ENCODE measurements at places on chromosomes 11 and 22.

DNA sequence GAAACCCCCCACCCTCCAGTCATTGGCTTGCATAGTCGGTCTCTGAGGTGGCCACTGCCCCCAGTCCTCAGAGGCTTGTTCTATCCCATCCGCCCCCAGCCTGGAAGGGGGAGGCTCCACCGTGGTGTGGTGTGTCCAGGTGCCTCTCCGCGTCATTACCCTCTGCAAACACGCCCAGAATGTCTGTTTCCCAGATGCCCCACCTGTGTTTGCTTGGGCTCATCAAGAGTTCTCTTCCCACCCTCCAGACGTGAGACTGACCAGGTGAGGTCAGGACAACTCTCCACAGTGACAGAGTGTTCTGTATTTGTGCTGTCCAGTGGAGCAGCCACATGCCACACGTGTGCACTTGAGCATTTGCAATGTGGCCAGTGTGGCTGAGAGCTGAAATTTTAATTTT is 24.9 kb downstream of the LRRC10B start:
- no peaks in the 10 kb centered on the region for H3K4me1 ChIP-seq
- H3K4me3 ChIP-seq, result no peak overlapping the region
- no peaks in the 10 kb centered on the region for H3K36me3 ChIP-seq
- peaks cover 8% of the 10 kb centered on the region for H3K27me3 ChIP-seq

GRCh38 chr11:33500861-33501479 is 199.7 kb downstream of the C11orf91 start:
- no peaks in the 10 kb centered on the region for H3K4me1 ChIP-seq
- H3K36me3 ChIP-seq, result peaks cover 5% of the 10 kb centered on the region
- no peak for DNase-seq
- no peak overlapping the region for H3K27ac ChIP-seq
- H3K27me3 ChIP-seq, result peaks cover 53% of the 10 kb centered on the region
- no peak overlapping the region for H3K4me3 ChIP-seq

- no peak overlapping the region for H3K4me3 ChIP-seq
- H3K27ac ChIP-seq, result no peak overlapping the region
- H3K36me3 ChIP-seq, result no peaks in the 10 kb centered on the region
- DNase-seq, result no peak
Measured at GRCh38 chr22:21022955-21023614, 8.1 kb downstream of the P2RX6 start.

- no peak overlapping the region for H3K4me3 ChIP-seq
- no peaks in the 10 kb centered on the region for H3K4me1 ChIP-seq
- DNase-seq, result no peak
- no peaks in the 10 kb centered on the region for H3K36me3 ChIP-seq
Measured at GRCh38 chr11:30171661-30172060, 59.2 kb upstream of the FSHB start.

DNA sequence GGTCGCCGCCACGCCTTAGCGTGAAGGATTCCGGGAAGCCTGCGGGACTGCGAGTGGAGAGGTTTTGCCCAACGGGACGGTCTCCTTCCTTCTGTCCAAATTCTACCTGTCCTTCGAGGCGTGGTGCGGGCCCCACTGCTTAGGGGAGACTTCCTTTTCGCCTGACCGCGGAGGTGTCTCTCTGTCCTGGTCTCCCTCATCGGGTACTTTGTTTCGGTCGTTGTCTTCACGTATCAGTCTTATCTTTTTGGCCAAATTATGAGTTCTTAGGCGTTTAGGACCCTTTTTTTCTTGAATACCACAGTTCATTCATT is 388 bp downstream of the HINFP start:
- peak overlapping the region; percentile 90 for H3K27ac ChIP-seq
- peaks cover 20% of the 10 kb centered on the region for H3K4me1 ChIP-seq
- H3K36me3 ChIP-seq, result no peaks in the 10 kb centered on the region

DNA sequence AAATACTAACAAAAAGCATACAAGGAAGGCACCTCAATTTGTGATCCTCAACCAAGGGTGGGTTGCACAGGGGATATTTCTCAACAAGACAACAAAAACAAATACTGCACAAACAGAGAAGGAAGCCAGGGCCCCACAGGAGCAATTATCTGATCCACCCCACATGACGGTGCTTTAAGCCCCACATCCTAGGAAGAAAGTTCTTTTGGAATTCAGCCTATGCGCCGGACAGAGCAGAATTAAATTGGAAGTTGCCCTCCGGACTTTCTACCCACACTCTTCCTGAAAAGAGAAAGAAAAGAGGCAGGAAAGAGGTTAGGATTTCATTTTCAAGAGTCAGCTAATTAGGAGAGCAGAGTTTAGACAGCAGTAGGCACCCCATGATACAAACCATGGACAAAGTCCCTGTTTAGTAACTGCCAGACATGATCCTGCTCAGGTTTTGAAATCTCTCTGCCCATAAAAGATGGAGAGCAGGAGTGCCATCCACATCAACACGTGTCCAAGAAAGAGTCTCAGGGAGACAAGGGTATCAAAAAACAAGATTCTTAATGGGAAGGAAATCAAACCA is 40.6 kb downstream of the OSBP start:
- DNase-seq, result no peak
- no peaks in the 10 kb centered on the region for H3K27me3 ChIP-seq
- no peak overlapping the region for H3K4me3 ChIP-seq
- H3K27ac ChIP-seq, result no peak overlapping the region

DNA sequence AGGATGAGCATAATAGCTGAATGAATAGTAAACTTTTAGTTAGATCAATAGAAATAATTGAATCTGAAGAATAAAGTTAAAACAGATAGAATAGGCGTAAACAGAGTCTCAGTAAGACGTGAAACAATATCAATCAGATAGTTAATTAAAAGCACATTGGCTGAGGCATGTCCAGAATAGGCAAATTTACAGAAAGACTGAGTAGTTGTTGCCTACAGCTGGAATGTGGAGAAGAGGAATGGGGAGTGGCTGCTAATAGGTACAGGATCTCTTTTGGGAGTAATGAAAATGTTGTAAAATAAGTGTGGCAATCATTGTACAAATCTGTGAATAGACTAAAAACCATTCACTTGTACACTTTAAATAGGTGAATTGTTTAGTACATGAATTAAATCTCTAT is 36.3 kb upstream of the ME3 start:
- no peak overlapping the region for H3K27ac ChIP-seq
- no peak overlapping the region for H3K4me3 ChIP-seq
- peaks cover 6% of the 10 kb centered on the region for H3K36me3 ChIP-seq
- H3K27me3 ChIP-seq, result peaks cover 46% of the 10 kb centered on the region
- no peak for DNase-seq
- no peaks in the 10 kb centered on the region for H3K4me1 ChIP-seq

- H3K4me1 ChIP-seq, result peaks cover 11% of the 10 kb centered on the region
- H3K27me3 ChIP-seq, result no peaks in the 10 kb centered on the region
- H3K27ac ChIP-seq, result no peak overlapping the region
Measured at GRCh38 chr11:104095791-104096190, 59.4 kb downstream of the DDI1 start.

DNA sequence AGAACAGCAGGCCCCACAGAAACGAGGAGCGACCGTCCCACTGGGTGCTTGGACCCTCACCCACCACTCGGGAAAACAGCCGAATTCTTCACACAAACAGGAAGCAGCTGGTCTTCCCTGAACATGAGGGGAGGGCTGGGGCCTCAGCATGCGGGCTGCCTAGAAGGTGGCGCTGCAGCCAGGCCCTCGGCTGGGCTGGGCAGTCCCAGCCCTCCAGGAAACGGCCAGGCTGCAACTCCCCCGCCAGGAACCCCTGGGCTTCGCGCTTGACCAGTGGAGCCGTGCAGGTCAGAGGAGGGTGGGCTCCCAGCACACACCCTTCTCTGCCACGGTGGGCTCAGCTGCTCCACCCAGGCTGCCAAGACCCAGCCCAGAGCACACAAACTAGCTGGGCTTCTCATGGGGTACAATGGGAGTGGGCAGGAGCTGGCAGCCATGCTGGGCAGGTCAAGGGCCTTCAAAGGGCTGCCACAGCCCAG is 29.6 kb downstream of the IGF2 start:
- no peak overlapping the region for H3K4me3 ChIP-seq
- no peaks in the 10 kb centered on the region for H3K36me3 ChIP-seq
- DNase-seq, result no peak
- no peak overlapping the region for H3K27ac ChIP-seq
- no peaks in the 10 kb centered on the region for H3K4me1 ChIP-seq
- no peaks in the 10 kb centered on the region for H3K27me3 ChIP-seq

DNA sequence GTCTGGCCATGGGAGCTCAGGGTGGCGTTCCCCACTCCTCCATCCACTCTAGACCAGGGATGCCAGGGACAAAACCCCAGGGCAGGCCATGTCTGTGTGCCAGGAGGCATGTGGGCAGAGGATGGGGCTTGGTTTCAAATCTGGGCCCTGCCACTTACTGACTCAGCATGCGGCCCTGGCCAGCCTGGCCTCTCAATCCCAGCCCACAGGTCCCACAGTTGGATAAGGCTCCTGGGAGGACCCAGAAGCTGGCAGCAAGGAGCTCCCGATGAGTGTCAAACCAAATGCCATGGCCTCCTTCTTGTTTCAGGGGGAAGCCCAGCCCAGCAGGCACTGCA is 1290.4 kb downstream of the BRD1 start:
- no peak for DNase-seq
- H3K4me3 ChIP-seq, result no peak overlapping the region
- no peaks in the 10 kb centered on the region for H3K27me3 ChIP-seq

DNA sequence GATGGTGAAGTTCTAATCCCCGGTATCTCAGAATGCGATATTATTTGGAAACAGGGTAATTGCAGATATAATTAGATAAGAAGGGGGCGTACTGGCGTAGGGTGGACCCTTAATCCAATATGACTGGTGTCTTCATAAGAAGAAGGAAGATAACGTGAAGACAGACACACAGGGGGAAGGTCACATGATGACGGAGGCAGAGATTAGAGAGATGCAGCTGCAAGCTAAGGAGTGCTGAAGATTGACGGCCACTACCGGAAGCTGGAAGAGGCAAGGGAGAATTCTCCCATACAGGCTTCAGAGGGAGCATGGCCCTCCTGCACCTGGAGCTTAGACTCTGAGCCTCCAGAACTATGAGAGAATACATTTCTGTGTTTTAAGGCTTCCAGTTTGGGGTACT is 54.8 kb downstream of the MIAT start:
- H3K4me3 ChIP-seq, result no peak overlapping the region
- DNase-seq, result no peak
- peaks cover 33% of the 10 kb centered on the region for H3K4me1 ChIP-seq
- no peaks in the 10 kb centered on the region for H3K27me3 ChIP-seq

DNA sequence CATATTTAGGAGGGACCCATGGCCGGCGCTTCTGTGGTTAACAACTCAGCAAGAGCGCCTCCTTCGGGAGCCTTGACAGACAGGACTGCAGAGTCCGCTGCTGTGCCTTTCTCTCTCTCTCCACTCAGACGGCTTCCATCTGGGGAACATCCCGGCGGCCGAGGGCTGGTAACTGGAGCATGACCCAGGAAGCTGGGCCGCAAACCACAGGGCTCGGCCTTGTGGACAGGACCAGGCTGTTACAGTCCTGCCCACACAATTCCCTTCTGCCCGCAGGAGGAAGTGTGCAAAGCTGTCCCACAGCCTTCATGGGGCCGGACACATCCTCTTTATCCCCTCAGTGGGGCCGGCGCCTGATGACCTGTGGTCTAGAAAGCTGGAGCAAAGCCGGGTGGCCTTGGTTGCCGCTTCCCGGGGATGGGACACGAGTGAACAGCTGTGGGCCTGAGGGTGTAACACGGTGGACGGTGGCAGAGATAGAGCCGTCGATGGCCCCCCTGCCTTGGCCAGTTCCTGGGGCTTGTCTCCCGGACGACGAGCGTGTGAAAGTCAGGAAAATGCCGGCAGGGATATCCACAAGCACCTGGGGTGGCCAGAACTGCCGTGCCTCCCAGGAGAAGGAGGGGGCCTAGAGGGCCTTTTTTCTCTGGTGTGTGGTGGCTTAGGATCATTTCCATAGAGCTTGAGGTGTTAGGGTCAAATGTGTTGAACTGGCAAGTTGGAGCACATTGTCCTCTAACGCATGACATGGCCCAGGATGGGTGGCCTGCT is 50.1 kb downstream of the FBLN1 start:
- H3K4me1 ChIP-seq, result peaks cover 2% of the 10 kb centered on the region
- no peaks in the 10 kb centered on the region for H3K36me3 ChIP-seq
- no peak overlapping the region for H3K4me3 ChIP-seq
- no peak for DNase-seq
- H3K27ac ChIP-seq, result no peak overlapping the region

DNA sequence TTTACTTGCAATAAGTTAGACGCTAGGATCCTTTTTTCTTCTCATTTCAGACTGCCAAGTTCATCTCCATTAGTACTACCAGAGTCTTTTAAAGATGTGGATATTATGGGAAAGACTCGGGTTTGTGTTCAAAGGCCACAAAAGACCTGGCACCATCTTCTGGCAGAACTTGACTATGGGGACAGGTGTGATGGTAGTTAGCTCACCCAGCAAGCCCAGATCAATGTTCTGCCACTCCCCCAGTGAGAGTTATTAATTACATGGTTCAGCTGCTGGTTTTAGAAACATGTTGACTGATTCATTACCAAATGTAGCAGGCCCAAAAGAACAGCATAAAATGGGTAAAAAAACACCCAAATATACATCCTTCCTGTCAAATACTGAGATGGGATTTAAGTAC is 333.5 kb upstream of the PITPNB start:
- no peak overlapping the region for H3K4me3 ChIP-seq
- no peak overlapping the region for H3K27ac ChIP-seq
- H3K27me3 ChIP-seq, result peaks cover 8% of the 10 kb centered on the region
- H3K4me1 ChIP-seq, result no peaks in the 10 kb centered on the region
- no peak for DNase-seq
- no peaks in the 10 kb centered on the region for H3K36me3 ChIP-seq

- no peak overlapping the region for H3K27ac ChIP-seq
- no peaks in the 10 kb centered on the region for H3K36me3 ChIP-seq
- no peak for DNase-seq
- H3K4me3 ChIP-seq, result no peak overlapping the region
Measured at GRCh38 chr11:131622193-131622592, 251.8 kb downstream of the NTM start.

GRCh38 chr22:27331526-27332281 is 469.9 kb downstream of the MN1 start:
- H3K4me1 ChIP-seq, result no peaks in the 10 kb centered on the region
- DNase-seq, result no peak
- no peak overlapping the region for H3K4me3 ChIP-seq
- no peak overlapping the region for H3K27ac ChIP-seq

GRCh38 chr11:9574622-9575259 is 1.3 kb downstream of the WEE1 start:
- peaks cover 45% of the 10 kb centered on the region for H3K4me1 ChIP-seq
- peak overlapping the region; percentile 80 for H3K4me3 ChIP-seq
- H3K27ac ChIP-seq, result peak overlapping the region; percentile 82
- H3K36me3 ChIP-seq, result peaks cover 41% of the 10 kb centered on the region

DNA sequence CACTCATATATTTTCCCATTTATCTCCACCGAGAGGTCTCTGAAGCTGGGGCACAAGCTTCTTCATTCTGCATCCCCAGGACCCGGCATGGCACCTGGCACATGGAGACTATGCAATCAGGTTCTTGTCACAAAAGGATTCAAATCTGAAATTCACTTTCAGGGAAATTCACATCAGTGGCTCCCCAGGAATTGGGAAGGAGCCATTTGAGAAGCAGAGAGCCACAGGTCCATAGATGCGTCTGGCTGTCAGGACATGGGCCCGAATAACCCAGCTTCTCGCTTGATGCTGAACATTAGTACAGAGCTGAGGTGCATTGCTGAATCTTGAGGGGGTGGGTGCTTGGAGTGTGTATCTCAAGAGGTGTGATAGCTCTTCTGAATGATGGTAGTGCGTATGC is 82.5 kb downstream of the TSPAN18 start:
- H3K27ac ChIP-seq, result no peak overlapping the region
- H3K27me3 ChIP-seq, result peaks cover 8% of the 10 kb centered on the region
- H3K4me3 ChIP-seq, result no peak overlapping the region

Measured in natural killer cell treated with Interleukin-12 subunit alpha and Interleukin-12 subunit beta and Interleukin-15 and Interleukin-18, amount 100 ng/mL, for 72 hours (primary cell).